ENCODE measurements at places on chromosomes 12 and 14. TPM values are rescaled to one million over a fixed set of nuclear protein-coding genes. Genes with fewer than 3 reads are reported as not detected.

DNA sequence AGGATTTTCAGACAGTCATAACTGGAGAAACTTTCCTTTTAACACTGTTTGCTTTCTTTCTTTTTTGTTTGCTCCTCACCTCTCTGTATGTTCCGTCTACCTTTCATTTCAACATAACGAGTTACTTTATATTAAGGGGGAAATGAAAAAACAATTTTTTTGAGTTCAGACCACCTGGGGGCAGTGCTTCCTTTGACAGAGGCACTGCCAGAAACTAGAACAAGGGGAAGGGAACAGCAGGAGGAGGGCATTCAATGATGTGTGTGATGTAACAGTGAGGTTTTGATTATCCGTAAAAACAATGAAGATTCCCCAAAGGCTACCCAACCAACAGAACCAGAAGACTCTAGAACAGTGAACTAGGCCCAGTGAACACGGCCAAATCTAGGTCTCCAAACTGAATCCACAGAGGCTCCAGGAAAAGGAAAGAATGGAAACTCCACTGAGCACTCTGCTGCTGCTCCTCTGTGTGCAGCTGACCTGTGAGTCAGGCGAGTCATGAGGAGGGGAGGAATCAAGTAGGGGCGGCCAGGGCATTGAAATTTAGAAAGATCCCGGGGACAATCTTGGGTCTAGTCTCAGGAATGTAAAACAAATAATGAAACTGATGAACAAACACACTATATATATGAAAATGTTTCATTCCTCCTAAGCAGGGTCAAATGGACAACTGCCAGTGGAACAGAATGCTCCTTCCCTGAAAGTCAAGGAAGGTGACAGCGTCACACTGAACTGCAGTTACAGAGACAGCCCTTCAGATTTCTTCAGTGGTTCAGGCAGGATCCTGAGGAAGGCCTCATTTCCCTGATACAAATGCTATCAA is 323.5 kb downstream of the DAD1 start:
- no peaks in the 10 kb centered on the region for H3K36me3 ChIP-seq
- H3K4me3 ChIP-seq = no peak overlapping the region
- H3K27ac ChIP-seq = no peak overlapping the region
- DNase-seq = no peak
- H3K27me3 ChIP-seq = no peaks in the 10 kb centered on the region

DNA sequence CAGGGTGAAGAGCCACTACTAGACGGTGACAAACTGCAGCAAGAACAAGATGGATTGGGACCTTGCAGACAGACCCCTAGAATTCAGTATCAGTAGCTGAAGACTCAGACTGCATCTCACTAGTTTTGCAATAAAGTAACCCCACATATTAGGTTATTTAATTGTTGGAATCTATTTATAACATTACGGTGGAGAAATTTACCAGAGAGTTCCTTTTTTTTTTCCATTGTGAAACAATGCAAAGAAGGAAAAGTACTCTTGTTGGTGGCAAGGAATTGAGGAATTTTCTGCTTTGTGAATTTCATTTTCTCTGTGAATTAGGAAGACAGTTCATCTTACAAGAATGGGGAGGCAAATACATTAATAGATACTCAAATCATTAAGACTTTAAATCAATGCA is 185.7 kb upstream of the PPFIA2 start:
- no peaks in the 10 kb centered on the region for H3K4me1 ChIP-seq
- H3K36me3 ChIP-seq = no peaks in the 10 kb centered on the region
- no peak overlapping the region for H3K4me3 ChIP-seq
- DNase-seq = no peak

GRCh38 chr12:109989380-109989779 is 6.8 kb downstream of the GIT2 start:
- no peaks in the 10 kb centered on the region for H3K27me3 ChIP-seq
- no peaks in the 10 kb centered on the region for H3K36me3 ChIP-seq
- DNase-seq = no peak
- no peak overlapping the region for H3K27ac ChIP-seq
- no peak overlapping the region for H3K4me3 ChIP-seq

DNA sequence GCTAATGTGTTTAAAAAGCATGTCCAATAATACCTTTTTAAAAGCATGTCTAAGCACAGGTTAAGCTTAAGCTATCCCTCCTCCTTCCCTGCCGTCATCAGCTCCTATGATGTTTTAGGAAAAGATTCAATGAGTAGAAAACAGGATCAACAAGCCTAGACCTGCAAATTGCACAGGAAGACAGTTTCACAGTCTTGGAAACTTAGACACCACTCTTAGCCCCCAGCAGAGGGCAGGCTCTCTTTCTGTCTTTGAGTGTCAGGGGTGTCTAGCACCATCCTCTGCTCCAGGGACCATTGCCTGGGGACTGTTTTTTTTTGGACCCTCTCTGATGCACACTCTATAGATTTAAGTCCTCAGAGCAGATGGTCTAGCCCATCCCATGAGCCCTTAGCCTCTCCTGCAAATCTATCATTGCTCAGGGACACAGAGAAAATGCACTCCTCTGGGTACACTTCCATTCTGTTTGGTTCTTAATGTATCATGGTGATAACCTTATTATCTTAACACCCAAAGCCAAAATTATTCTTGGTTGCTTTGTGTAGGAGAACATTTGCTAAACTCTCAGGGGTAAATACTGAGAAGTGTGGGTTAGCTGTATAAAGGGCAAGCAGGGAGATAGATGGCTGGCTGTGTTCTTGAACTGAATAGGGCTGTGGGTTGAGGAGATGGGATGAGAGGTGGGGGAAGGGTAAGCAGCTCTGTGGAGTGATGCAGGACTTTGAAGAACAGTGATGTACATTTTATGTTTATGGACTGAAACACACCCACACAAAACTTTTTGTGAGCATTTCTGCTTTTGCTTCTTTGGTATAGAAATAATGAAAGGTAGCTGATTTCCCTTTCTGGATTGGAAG is 259.9 kb upstream of the DDHD1 start:
- H3K4me1 ChIP-seq = no peaks in the 10 kb centered on the region
- no peaks in the 10 kb centered on the region for H3K36me3 ChIP-seq
- no peak for DNase-seq
- no peaks in the 10 kb centered on the region for H3K27me3 ChIP-seq
- no peak overlapping the region for H3K27ac ChIP-seq

GRCh38 chr14:88364710-88365413 is 20.6 kb upstream of the SPATA7 start:
- no peaks in the 10 kb centered on the region for H3K27me3 ChIP-seq
- H3K4me3 ChIP-seq = no peak overlapping the region
- H3K4me1 ChIP-seq = no peaks in the 10 kb centered on the region

Gene MARCHF9
- 9.2 TPM for total RNA-seq

Gene RGS6
- total RNA-seq = 16.0 TPM

Gene AQP2
- total RNA-seq = 0.79 TPM

DNA sequence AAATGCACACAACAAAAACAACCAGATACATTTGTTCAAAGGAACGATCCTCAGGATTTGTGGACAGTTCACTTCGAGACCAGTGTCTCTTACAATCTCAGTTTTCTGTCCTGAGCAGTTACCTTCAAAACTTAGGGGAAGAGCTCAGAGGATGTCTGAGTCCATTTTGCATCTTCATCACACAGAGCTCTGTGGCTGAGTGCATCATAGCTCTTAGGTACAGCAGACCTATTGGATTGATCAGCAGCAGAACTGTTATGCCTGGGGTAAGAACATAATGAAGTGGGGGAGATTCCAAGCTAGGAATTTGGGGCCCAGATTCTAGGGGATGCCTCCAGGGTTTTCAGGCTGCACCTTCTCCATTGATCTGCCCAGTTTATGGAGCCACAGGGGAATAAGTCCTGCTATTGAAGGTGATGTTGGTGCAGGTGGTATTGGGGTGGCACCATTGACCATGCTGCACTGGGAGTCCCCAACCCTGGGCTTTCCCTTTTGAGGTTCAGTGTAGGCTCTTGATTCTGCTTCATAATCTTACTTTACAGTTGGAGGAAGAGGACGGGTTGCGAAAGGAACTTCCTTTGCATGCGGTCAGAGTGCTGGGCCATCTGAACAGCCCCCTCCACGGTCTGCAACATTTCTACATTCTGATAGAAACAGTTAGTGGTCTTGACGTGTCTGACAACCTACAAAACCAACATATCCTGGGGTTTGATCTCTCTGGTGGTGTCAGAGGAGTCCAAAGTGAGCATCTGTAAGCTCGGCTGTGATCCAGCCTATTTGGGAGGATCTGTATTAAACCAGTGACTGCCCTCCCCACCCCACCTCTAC is 112.8 kb downstream of the CHST11 start:
- no peaks in the 10 kb centered on the region for H3K27me3 ChIP-seq
- H3K4me3 ChIP-seq = no peak overlapping the region
- no peaks in the 10 kb centered on the region for H3K36me3 ChIP-seq
- DNase-seq = peak; percentile 20
- H3K4me1 ChIP-seq = no peaks in the 10 kb centered on the region

DNA sequence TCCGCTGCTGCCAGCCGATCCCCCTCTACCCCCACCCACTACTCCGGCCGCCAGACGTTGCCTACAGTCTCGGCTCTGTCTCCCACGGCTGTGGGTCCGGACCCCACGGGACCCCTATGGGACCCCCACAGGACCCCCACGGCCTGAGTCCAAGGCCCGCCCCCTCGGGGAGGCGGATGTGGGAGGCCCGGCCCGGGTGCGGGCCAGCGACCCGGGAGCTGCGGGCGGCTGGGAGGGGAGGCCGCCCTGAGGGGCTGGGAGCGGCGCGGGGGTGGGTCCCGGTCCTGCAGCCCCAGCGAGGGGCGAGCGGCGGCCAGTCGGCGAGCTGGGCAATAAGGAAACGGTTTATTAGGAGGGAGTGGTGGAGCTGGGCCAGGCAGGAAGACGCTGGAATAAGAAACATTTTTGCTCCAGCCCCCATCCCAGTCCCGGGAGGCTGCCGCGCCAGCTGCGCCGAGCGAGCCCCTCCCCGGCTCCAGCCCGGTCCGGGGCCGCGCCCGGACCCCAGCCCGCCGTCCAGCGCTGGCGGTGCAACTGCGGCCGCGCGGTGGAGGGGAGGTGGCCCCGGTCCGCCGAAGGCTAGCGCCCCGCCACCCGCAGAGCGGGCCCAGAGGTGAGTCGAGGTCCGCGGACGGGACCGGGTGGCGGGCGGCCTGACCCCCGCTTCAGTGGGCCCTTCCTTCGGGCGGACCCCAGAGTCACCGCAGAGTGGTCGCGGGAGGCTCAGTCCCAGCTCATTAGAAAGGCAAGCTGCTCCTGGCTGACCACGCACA is at the start of gene ACVRL1:
Gene ACVRL1 (plus strand): TSS at position 422 of the 773 bp plus-strand sequence. CDS start 4,971 bp downstream, outside the sequence.
- peak; percentile 32 for DNase-seq
- H3K27me3 ChIP-seq = no peaks in the 10 kb centered on the region
- H3K4me1 ChIP-seq = peaks cover 18% of the 10 kb centered on the region
- peak within 1 kb of the TSS; percentile 43 for H3K4me3 ChIP-seq

Gene IQSEC3
- 3.9 TPM for total RNA-seq

Gene KMT2D
- 169 TPM for total RNA-seq

Gene CAPZA3
- total RNA-seq = 52.6 TPM

DNA sequence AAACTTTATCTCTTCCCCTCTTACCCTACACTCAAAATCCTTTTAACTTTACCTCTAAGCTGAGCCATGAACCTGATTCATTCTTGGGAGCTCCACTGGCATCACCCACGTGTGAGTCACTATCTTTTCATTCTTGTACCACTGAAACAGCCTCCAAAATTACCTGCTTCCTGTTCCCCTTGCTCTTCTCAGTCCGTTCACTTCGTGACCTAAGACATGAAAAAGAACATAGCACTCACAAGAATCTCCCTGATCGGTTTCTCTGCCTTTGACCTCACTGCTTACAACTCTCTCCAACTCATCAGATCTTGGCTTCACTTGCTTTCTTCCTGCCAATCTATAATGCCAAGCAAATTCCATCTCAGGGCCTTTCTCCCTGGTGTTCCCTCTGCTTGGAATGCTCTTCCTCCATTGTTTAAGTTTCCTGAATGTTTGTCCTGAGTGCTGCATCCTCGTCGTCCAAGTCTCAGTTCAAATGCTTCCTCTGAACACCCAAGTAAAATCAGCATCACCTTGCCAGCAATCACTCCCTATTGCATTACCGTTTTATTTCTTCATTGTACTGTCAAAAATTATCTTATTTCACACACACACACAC is 9.2 kb downstream of the GLIPR1 start:
- DNase-seq = no peak
- H3K27me3 ChIP-seq = no peaks in the 10 kb centered on the region
- H3K27ac ChIP-seq = no peak overlapping the region
- no peak overlapping the region for H3K4me3 ChIP-seq
- no peaks in the 10 kb centered on the region for H3K36me3 ChIP-seq

- no peaks in the 10 kb centered on the region for H3K36me3 ChIP-seq
- H3K27me3 ChIP-seq = no peaks in the 10 kb centered on the region
- no peak overlapping the region for H3K27ac ChIP-seq
- DNase-seq = no peak
- no peaks in the 10 kb centered on the region for H3K4me1 ChIP-seq
- no peak overlapping the region for H3K4me3 ChIP-seq
These were observed 2.5 kb upstream of the HIGD1C start for GRCh38 chr12:50949801-50950302.

Gene ABCC9
- total RNA-seq = 2.7 TPM

DNA sequence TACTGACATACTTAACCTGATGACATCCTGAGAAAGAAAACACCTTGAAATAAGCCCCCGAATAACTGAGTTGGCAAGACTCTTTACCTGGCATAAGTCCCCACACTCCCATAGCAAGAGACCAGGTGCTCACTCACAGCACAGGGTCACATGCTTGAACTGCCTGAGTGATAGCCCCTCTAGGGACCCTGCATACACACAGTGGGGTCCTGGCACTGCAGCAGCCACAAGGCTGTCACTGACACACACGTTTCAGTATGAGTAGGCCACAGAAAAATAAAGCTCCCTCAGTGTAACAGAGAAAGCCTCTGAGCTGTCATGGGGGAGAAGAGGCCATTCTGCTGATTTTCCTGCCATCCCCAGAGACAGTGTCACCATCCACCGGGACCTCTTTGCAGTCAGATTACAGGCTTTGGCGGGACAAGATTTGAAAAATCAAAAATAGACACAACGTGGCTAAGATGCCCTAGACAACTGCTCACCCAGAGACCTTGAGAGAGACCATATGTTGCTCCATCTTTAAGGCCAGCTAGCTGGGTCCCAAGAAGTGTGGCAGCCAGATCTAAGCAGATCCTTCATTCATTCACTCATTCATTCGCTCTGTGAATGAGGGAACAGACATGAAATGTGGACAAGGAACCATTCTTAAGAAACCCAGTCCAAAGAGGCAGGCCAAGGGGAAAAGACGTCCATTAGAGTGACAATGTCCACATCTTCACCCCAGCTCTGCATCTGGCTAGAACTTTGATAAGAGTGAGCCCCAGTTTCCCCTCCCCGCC is 1.6 kb downstream of the SCARB1 start:
- H3K27ac ChIP-seq = peak overlapping the region; percentile 19
- peaks cover 12% of the 10 kb centered on the region for H3K4me1 ChIP-seq

- no peak overlapping the region for H3K27ac ChIP-seq
- no peaks in the 10 kb centered on the region for H3K36me3 ChIP-seq
- no peaks in the 10 kb centered on the region for H3K27me3 ChIP-seq
- no peak for DNase-seq
- H3K4me3 ChIP-seq = no peak overlapping the region
- H3K4me1 ChIP-seq = no peaks in the 10 kb centered on the region
These were observed 175.1 kb upstream of the GZMB start for GRCh38 chr14:24809135-24809534.

All from testis (tissue), 5 donors.